ENCODE measurements at places on chromosomes 12 and 14.

GRCh38 chr12:106417926-106418910 lies 60.7 kb downstream of the POLR3B start:
- no peak for DNase-seq

- no peak for DNase-seq
These were observed 4.4 kb downstream of the MNAT1 start for GRCh38 chr14:60738843-60739508.

GRCh38 chr14:99380991-99381687 lies 99.5 kb downstream of the SETD3 start:
- DNase-seq = no peak

DNA sequence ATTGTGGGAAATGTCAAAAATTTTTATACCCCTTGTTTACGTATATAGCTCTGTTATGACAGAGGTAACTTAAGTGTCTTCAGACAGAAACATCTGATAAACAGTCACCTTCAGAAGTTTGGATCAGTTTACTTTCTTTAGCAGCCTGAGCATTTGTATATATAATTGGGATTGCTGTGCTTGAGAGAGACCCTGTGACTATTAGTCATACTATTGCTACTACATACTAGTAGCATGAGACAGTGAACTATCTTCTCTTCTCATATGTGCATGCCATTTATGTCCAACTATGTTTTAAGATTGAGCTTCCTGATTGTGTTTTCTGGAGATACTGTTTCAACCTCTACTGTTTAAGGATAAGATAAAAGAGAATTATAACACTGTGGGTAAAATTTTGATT lies 101.5 kb downstream of the PDE6H start:
- no peak for DNase-seq

- DNase-seq = no peak
These were observed at the start of gene LPAR5 for GRCh38 chr12:6635856-6636531. LPAR5 (minus strand) TSS chr12:6635959; CDS start chr12:6621248, 14,711 bp downstream.

- no peak for DNase-seq
These were observed 255.0 kb downstream of the NAV3 start for GRCh38 chr12:78085542-78086182.

DNA sequence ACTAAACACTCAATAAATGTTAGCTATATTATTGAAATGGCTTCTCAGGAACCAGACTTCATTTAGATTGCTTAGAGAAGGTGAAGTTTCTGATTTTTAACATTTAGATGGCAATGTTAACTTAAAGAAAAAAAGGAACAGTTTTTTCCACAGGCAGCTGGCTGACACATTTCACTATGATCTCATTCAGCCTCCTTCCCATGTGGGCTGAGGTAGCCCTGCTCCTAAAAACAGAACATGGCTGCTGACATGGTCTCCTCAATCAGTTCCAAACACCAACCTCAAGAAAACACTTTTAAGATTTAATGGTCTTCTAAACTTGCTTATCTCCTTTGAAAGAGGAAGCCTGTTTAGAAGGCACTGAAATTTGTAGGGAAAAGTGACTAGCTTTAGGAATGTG lies 23.8 kb downstream of the GNS start:
- DNase-seq = no peak

GRCh38 chr14:65476273-65476941 lies 63.9 kb downstream of the FUT8 start:
- no peak for DNase-seq

DNA sequence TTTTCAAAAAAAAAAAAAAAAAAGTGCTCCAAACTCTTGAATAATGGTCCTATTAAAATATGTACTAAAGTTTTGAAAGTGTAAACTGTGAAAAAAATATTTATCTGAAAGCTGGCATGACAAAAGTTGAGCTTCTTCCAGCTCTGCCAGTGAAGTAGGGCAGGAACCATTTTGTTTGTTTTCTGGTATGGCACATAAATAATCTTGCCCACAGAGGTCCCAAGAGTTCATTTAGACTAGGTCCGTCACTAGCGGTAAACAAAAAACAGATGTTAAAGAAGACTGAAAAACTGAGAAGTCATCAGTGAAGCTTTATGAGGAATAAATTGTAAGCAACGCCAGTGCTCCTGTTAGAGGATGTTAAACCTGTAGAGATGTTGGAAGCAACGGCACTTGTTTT lies 7.0 kb downstream of the ERP27 start:
- DNase-seq = no peak

- no peak for DNase-seq
These were observed 74.4 kb upstream of the ANO4 start for GRCh38 chr12:100720016-100720654.

DNA sequence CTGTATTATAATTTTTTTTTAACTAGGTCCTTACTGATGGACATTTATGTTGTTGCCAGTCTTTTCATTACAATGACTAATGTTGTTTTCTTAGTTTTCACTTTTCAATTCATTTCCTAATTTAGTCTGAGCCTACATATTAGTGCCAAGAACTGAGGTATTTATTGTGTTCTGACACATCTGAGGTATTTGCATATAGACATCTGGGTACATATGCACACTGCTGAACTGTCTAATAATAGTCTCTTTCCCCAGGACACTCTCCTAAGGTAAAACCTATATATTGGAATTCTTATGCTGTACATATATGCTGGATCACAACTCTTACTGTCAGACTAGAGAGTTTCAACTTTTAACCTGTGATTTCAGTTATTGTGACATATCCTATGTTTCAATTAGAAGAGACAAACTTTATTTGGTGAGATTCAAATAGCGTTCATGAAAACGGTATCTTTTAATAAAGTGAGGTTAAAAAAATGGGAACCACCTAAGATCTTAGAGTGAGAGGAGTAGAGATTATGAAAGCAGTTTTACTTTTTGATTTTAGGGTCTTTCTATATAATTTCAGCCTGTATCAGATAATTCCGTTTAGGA lies 263.2 kb downstream of the RAD51B start:
- DNase-seq = no peak

DNA sequence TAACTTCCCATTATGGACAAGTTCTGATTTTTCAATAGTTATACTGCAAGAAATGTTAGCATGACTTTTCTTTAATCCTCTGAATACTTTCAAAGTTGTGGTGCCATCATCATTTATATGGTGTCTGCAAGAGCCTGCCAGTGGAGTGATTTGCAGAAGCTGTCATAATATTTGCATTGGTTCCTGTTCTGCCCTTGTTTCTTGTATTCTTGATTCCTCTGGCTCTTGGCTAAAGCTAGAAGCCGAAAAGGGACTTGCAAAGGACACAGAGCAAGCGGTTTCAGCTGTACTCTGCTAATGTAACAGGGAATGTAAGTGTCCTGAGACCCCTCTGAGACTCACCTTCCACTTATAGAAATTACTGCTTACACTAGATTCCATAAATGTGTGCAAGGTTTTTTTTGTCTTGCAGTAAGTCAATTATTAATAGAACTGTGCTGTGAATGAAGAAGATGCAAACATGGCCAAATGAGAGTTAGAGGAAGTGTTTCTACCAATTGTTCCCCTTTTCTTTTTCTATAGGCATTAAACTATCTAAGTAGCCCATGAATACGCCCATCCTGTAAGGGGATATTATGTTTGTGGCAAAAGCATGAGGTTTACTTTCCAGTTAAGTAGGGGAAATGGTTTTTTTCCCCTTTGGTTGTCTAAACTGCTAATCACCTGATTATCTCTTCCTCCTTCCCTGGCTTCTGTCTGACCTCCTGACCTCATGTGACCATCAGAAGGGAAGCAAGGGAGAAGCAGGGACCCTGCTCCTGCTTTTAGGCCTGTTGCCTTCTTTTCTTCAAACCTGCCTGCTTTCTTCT lies 5.3 kb downstream of the DYRK4 start:
- DNase-seq = no peak

DNA sequence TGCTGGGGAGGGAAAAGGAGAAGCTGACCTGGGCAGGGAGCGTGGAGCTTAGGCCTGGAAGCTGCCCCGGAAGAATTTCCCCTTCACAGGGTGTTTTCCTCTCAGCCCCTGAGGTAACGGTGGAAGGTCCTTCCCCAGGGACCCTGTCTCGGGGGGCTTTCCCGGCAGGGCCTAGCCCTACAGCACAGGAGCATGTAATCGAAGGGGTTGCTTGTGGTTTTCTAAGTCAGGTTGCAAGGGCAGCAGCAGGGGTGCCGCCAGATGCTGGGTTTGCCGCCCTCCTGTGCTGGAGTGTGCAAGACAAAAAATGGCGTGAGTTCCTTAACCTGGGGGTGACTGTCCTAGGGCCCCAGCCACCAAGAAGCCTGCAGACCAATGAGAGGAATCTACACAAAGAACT lies 1.6 kb upstream of the KRT74 start:
- no peak for DNase-seq

GRCh38 chr14:34064349-34064748 lies 113.5 kb upstream of the EGLN3 start:
- DNase-seq = no peak

GRCh38 chr14:102998393-102998792 lies 59.0 kb downstream of the CDC42BPB start:
- no peak for DNase-seq

DNA sequence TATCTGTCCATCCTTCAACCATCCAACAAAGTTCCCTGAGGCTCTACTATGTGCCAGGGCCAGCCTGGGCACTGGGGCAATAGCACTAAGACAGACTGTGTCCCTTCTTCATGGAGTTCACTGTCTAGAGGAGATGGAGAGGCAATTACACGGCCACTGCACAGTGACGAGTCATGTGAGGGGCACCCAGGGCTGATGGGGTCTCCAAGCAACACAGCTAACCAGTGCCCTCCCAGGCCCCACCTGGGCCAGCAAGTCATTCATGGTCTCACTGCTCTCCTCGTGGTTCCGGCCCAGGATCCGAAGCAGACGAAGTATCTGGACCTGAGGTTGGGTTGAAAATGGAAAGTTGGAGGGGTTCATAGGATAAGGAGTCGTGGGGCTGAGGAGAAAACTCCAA lies 2.7 kb downstream of the AP1G2 start:
- no peak for DNase-seq

DNA sequence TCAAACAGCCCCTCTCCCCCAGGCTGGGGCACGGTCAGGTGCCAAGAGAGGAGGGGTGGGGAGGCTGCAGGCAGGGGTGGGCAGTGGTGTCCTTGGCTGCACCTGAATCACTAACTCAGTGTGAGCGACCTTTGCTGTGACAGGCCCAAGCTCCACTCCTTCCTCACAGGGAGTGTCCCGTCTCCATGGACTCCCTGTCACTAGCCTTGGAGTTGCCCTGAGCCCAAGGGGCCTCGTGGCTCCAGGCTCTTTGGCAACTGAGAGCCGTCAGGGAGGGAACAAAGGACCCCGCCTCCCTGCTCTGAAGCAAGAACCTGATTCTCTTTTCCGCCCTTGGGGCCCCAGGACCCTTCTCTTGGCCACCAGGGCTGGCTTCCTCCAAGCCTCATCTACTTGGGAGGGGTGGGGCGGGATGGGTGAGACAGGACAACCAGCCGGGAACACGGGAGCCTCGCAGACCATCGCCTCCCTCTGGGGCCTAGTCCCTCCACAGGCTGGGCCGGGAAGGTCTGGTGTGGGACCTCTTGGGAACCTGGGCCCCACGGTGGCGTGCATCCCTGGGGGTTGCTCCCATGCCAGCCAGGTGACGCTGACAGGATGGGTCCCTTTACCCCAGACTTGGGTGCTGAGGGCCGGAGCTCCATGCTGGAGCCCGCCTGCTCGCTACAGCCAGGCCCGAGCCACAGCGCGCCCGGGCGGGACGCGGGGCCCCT lies 935 bp upstream of the ADSS1 start:
- DNase-seq = no peak

DNA sequence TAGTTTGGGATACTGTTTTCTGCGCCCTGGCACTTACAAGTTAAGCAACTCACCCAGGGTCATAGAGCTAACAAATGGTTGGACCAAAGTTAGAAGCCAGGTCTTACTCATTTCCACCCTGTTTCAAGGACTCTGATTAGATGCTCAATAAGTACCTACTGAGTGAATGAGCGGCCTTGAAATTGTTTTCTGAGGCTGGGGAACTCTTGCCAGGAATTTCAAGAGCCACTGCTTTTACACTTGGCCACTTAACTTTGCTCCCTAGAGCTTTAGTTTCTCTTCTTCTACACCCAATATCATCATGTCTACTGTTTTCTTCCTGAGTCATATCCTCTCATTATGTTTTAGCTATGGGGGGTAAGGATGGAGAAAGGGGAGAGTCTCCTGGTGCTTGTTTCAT lies 431.6 kb downstream of the ZFP36L1 start:
- no peak for DNase-seq

DNA sequence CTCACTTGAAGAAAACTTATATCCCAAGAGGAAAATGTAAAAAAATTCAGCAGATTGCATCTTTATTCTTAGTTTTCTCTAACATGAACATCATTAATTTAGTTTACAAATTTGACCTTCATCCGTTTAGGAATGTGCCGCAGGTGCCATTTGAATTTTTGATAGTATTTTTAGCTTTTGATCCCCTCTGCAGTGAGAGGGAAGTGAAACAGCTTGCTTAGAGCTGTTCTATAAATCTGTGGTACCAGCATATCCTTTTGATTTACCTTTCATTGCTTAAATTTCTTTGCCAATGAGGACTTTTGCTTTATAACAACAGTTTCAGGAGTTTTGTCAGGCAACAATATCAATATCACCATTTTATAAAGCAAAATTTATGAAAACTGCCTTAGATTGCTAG lies 32.7 kb downstream of the DUSP6 start:
- no peak for DNase-seq

DNA sequence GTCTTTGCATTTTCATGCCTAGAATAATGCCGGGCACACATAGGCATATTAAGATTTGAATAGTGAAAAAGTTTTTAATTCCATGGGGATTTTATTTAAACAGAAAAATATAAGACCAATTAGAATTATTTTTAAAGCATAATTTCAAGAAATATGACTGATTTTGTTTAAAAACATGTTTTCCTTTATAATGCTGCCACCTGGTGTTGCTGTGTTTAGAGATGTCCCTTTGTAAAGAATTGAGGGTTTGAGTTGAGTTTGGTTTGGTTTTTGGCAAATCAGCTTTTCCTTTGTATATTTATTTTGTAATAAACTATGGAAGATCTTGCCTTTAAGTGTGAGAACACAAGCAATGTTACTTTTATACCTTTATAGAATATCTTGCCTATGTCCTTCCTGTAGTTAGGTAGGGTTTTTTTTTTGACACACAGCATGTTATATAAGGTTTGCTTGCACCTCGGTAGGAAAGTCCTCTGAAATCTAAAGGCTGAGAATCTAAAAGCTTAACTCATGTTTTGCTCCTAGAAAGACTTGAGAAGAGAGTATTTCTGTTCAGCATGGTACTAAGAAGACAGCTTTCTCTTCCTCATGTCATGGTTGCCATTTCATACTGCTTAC lies 31.4 kb upstream of the SNAPC1 start:
- no peak for DNase-seq

- DNase-seq = no peak
These were observed 68.9 kb downstream of the EPS8 start for GRCh38 chr12:15720295-15720694.

DNA sequence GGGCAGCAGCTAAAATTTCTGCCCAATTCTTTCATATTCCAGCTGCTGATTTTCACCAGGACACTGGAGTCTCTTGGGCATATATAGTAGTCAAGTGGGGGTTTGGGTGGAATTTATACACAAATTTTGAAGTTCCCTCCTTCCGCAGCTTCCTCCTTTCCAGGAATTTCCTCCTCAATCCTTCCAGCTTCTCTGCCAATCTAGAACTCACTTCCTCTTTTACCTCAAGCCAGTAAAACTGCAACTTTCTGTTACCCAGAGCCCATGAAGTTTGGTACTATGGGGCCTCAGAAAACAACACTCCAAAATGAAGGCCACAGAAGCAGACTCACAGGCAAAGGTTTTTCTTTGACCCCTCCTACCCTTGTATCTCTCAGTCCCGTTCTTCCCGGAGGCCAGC lies 51.7 kb upstream of the G2E3 start:
- no peak for DNase-seq

All from brain pericyte (primary cell).